ENCODE measurements at places on chromosomes 5 and 9. TPM values are rescaled to one million over a fixed set of nuclear protein-coding genes. Genes with fewer than 3 reads are reported as not detected.

The LOX gene
- total RNA-seq = 28.4 TPM

- DNase-seq = no peak
Observed at GRCh38 chr9:95552255-95552654, 35.5 kb upstream of the PTCH1 start.

GRCh38 chr5:109594217-109594616 is 95.5 kb upstream of the MAN2A1 start:
- no peak for DNase-seq

The RHOBTB3 gene
- total RNA-seq = 70.2 TPM

GRCh38 chr5:142690667-142691066 is 4.8 kb upstream of the FGF1 start:
- no peak for DNase-seq

GRCh38 chr5:63957617-63958016 is 4.6 kb downstream of the HTR1A start:
- DNase-seq = no peak

- DNase-seq = peak; percentile 57
Observed at GRCh38 chr5:179836225-179837019, 15.7 kb downstream of the SQSTM1 start.

GRCh38 chr5:103407402-103407801 is 148.8 kb downstream of the MACIR start:
- no peak for DNase-seq

- peak; percentile 56 for DNase-seq
Observed at GRCh38 chr9:110997847-110998246, 40.4 kb downstream of the LPAR1 start.

The PCDHB7 gene
- 0.39 TPM for total RNA-seq

- DNase-seq = no peak
Observed at GRCh38 chr9:37908283-37908682, 4.4 kb upstream of the SLC25A51 start.

GRCh38 chr5:72523960-72524582 is 16.9 kb upstream of the ZNF366 start:
- DNase-seq = peak; percentile 79

DNA sequence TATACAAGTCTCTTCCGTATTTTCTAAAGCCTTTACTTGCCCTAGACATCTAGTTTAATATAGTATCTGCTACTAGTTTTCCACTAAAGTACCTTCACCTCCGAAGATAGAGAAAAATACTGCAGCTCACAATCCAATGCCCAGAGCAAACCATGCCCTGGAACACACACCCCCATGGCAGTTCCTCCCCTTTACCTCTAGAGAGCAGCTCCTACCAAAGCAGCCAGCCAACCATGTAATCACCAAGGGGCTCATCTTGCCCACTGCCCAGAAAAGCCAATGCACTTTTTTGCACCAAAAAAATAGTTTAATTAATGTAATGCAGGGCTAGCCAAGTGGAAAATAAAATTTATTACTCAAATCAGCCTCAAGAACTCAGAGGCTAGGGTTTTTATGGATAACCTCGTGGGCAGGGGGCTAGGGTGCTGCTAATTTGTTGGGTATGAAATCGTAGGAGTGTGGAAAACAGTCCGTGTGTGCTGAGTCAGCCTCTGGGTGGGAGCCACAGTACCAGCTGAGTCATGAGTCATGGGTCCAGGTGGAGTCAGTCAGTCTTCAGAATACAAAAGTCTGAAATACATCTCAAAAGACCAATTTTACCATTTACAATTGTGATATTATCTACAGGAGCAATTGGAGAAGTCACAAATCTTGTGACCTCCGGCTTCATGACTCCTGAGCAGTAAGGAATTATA is 120.1 kb upstream of the ACO1 start:
- DNase-seq = no peak

The OR13C8 gene
- not detected for total RNA-seq

DNA sequence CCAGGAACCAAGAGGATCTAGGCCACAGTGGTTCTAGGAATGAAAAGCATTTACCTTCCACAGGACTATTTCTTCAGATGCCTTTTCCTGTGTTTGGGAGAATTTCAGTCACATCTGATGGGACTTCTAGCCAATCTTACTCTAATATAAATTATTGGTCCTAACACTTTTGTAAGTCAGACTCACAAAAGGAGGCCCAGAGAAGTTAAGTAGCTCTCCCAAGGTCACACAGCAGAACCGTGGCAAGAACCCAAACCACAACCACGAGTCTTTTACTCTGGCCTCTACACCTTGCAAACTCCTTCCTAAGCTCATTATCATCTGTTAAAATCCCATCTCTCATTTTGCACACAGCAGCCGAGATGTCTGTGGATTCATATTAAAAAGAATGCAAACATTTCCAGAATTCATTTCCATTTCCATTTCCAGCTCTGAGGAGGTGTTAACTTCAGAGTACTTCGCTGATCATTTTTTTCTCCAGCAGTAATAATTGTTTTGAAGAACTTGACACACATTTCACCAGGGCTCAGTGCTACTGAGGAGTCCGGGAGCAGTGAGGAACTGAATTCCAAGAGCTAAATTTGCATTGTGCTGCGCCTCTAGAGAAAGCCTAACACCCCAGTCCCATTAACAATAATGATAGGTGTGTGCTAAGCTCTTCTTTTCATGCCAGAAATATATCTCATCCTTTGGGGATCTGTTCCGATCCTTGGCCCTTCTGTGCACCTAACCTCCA is 168.1 kb downstream of the SEMA6A start:
- no peak for DNase-seq

DNA sequence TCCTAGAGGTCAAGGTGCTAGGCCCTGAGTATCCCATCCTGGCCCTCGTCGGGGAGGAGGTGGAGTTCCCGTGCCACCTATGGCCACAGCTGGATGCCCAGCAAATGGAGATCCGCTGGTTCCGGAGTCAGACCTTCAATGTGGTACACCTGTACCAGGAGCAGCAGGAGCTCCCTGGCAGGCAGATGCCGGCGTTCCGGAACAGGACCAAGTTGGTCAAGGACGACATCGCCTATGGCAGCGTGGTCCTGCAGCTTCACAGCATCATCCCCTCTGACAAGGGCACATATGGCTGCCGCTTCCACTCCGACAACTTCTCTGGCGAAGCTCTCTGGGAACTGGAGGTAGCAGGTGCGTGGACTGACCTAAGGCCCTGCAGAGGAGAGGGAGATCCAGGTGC is 7.9 kb downstream of the BTNL9 start:
- DNase-seq = no peak

The HK3 gene
- total RNA-seq = not detected

DNA sequence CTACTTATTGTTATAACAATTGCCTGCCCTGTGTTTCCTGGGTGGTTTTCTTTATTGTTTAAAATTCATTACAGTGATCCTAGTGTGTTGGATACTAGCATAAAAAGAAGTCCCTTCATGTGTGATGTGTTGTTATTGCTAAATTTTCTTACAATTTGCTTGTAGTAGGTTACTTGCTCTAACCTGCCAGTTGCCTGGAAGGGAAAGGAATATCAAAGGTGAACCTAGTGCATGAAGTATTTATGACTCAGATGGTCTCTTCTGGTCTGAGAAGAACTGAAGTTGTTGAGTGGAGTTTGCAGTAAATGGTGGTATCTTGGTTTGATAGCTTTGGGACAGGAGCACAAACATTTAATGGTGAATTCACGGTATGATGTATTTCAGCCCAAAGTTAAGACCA is 58.0 kb downstream of the SH3GL2 start:
- no peak for DNase-seq

DNA sequence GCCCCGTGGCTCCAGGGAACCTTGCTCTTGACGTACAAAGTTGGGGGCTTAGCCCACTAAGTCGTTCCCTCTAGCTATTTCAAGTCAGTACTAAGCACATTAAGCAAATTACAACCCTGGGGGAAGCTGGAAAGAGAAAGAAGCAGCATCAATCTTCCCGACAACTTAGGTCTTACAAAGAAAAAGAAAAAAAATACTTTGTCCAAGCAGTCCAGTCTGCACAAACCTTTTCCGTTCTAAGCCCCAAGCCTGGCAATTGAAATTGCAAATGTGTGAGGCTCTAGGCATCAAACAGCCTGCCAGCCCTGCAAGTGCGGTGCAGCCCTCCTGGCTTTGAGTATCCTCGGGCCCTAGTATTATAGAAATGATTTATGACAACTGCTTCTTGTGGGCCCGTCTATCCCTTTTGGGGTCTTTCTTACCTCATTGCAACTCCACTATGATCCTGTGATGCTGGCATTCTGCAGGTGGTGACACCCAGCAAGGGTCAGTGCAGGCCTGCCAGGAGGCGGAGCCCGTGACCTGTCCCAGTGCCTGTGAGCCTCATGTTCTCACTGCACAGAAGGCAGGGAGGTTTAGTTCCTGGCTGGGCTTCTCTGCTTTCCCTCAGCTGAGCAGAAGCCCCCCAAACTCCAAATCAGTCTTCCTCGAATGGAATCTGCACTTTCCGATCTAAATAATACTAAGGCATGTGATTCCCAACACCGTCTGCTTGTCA is 232.3 kb upstream of the IRX2 start:
- DNase-seq = no peak

The KIF4B gene
- total RNA-seq = not detected

The ANGPTL2 gene
- total RNA-seq = 36.3 TPM

GRCh38 chr9:108331596-108331995 is 524.2 kb downstream of the ACTL7B start:
- no peak for DNase-seq

The MELK gene
- total RNA-seq = 121 TPM

DNA sequence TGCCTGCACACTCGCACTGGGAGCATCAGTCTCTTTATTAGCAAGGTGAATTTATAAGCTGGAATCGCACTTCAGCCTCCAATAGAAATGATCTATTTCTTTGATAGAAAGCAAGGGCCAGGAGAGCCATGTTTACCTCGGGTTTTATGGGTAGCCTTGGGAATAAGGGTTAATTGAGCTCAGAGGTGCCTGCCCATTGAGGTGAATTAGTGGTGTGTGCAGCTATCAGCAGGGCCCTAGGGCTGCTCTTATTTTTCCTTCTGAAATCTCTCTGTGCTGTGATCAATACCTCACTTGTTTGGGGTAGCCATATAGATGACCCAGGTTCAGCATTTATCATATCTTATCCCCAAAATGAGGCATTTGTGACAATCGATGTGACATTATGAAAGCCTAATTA is 297.8 kb downstream of the EBF1 start:
- DNase-seq = no peak

DNA sequence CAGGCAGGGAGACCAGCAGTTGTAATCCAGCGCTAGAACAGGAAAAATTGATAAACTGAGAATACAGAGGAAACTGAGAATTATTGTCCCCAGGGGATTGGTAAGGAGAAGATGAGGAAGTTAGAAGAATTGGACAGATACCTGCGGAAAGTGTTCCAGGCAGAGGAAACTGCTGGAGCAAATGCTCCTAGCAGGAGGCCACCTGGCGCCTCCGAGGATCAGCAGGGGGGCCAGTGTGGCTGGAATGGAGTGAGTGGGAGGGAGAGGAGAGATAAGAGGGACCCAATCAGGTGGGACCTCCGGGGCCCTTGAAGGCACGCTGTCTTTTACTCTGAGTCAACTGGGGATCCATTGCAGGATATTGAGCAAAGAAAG is 695 bp upstream of the ANXA6 start:
- no peak for DNase-seq

GRCh38 chr5:91850031-91850430 is 466.9 kb upstream of the ARRDC3 start:
- no peak for DNase-seq

DNA sequence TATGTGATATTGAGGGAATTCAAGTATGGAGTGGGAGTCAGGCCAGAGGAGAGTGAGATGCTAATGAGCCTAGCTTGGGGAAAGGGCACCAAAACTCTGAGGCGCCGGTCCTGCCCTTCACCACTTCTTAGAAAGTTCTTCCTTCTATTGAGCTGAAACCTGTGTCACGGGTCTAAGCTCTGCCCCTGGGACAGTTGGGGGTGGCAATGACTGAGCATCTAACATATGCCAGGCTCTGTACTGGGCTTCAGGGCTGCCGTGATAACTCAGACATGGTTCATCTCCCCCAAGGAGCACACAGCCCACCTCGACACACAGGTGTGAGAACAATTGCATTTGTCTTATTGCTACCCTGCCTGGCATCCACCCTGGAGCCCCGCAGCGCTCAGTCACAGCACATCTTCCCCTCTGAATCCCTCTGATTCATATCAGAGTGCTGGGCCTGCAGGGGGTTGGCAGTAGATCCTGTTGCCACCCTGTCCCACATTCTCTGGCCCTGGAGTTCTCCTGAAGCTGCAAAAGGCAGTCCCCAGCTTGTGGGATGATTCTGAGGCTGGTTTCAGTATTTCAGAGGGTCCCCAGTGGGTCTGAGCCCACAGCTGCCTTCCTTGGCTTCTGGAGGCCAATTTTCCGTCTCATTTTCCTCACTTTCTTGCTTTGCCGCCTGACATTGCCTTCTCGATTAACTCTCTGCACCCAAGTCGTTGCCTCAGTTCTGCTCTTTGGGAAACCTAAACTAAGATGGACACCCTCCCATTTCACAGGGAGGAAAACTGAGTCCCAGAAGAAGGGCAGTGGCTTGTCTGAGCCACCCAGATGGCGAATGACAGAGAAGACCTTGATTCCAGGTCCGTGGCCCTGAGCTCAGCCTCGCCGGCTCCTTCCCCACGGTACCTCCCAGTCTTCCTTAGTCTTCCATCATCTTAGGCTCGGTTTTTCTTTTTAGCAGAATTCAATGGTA is 42.5 kb downstream of the ALG2 start:
- no peak for DNase-seq
